ENCODE measurements at places on chromosomes 5 and 9. TPM values are rescaled to one million over a fixed set of nuclear protein-coding genes. Genes with fewer than 3 reads are reported as not detected.

- DNase-seq = no peak
These were observed 3.7 kb upstream of the SSBP2 start for GRCh38 chr5:81754621-81755020.

DNA sequence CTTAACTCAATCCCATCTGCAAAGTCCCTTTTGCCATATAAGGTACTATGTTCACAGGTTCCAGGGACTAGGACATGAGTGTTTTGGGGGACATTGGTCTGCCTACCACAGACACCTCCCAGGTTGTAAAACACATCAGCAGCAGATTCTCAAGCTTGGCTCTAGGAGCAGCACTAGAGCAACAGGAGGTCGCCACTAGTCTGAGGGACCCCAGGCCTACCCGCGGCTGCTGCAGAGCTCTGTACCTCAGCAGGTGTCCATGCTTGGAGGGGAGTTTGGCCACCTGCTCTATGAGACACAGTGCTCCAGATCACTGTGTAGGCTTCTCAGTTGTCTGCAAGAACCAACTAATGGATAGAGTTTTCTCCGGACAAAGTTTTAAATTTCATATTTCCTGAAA, 262.2 kb upstream of the ARRDC3 start:
- no peak for DNase-seq

GRCh38 chr9:112334432-112334841, 1.0 kb upstream of the PTBP3 start:
- peak; percentile 36 for DNase-seq

- no peak for DNase-seq
These were observed 44.1 kb upstream of the FCN2 start for GRCh38 chr9:134836406-134836970.

- no peak for DNase-seq
These were observed 499 bp upstream of the TMEM232 start for GRCh38 chr5:110727025-110727314.

DNA sequence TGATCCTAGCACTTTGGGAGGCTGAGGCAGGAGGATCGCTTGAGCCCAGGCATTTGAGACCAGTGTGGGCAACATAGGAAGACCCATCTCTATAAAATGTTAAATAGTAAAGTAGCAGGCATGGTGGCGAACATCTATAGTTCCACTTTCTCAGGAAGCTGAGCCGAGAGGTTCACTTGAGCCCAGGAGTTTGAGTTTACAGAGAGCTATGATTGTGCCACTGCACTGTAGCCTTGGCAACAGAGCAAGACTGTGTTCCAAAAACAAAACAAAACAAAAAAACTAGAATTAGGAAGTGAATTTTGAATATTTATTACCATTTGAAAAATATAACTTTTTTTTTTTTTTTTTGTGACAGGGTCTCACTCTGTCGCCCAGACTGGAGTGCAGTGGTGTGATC, 26.8 kb upstream of the PAX5 start:
- no peak for DNase-seq

- no peak for DNase-seq
These were observed 11.9 kb upstream of the PGGT1B start for GRCh38 chr5:115274584-115274983.

DNA sequence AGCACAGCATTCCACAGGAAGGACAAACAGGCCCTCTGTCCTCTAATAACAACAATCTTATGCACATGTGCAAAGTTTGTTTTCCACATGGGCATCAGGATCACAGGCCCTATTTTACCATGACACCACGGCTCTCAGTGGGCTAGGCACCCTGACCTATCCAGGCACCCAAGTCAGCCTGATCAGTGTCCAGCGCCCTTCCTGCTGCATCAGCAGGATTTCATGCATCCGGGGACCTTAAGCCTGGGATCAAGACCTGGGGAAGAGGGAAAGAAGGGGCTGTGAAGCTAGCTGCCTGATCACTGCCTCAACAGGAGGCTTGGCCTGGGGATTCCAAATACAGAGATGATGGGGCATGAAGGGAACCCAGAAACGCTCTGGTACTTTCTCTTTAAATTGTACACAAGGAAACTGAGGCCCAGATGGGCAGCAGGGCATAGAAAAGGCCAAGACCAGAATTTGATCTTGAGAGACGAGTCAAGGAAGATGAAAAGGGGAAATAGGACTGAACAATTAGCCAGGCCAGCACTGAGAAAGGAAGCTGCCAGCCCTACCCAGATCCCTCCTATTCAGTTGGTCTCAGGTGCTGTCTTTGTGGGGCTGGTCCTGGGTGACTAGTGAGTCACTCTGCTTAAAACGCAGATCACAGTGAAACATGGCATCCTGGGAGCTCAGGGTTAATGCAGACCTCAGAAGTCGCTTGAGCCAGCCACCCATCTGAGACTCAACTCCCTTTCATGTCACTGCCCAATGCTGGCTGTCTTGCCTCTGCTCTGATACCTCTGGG, 57.9 kb downstream of the SHB start:
- DNase-seq = no peak

GRCh38 chr5:19172926-19173470, 815.0 kb downstream of the CDH18 start:
- DNase-seq = no peak

- DNase-seq = no peak
These were observed 26.3 kb upstream of the SEMA6A start for GRCh38 chr5:116600876-116601275.

DNA sequence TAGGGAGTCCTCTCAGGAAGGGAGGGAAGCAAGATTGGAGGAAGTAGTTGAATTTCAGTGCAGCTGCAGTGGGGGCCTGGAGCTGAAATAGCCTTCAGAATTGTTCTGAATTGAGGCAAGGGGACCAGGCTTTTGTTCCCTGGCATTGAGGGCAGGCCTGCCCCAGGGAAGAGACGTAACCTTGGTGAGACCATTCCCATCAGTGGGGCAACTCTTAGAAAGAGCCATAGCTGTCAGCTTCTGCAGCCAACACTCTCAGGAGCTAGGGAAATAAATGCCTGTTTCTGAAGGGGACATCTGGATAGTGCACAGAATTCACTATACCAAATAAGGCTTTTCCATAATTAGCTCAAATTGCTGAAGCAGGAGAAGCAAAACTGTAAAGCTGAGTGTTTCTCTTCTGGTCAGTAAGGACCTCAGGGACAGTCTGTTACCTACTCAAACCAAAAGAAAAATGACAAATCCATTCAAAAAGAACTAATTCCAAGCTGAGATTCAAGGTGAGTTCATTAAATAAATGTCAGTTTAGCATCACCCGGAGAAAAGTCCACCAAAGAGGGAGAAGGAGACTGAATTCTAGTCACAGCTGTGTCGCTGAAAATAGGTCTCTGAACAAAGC, 44.0 kb downstream of the LYRM7 start:
- no peak for DNase-seq

GRCh38 chr9:109118808-109119438, 824 bp downstream of the TMEM245 start:
- peak; percentile 28 for DNase-seq

- DNase-seq = no peak
These were observed 125.0 kb upstream of the TLE4 start for GRCh38 chr9:79446523-79447307.

- no peak for DNase-seq
These were observed 567.2 kb downstream of the EFNA5 start for GRCh38 chr5:107103522-107103921.

DNA sequence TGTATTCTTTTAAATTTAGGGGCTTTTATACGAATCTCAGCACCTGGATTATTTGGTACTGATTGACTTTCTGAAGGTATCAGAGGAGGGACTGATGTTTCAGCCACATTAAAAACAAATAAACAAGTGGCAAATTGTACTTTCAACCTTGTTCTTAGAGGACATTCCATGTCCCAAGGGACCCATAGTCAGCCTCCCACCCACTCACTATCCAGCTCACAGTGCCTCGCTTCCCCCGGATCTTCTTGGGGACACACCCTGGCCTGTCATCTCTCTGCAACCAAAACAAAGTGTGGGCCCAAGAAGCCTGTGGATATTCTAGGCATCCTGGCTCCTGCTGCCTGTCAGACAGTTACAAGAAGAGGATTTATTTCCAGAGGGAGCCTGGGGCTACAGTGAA, 8.8 kb upstream of the BOD1 start:
- no peak for DNase-seq

DNA sequence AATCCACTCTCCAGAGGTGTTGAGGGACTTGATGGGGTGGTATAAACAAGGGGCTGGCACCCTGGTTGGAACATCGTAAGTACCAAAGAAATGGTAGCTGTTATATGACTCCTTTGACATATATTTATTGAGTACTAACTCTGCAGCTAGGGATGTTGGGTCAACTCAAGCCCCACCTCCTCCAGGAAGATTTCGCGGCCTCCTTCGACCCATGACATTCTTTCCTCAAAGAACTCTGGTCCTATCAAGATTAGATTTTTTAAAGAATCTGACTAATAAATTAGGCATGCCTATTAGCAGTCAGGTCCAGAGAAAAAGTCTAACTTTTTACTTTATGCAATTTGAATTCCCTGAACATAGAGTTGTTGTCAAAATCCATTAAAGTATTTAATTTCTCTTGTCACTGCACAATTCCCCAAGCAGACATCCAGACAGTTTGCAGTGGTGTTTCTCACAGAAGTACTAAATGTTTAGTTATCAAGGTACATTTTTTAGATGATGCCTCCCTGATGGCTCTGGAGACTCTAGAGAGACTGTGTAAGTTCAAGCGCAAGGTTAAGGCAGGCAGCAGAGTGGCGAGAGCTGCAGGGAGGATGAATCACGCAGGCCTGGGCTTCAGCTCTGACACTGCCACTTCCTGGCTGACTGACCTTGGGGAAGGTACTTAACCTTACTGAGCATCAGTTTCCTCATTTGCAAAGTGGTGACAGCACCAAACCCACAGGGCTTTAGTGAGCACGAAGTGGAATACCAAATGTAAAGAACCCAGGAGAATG, 209.6 kb downstream of the TTLL11 start:
- DNase-seq = no peak

DNA sequence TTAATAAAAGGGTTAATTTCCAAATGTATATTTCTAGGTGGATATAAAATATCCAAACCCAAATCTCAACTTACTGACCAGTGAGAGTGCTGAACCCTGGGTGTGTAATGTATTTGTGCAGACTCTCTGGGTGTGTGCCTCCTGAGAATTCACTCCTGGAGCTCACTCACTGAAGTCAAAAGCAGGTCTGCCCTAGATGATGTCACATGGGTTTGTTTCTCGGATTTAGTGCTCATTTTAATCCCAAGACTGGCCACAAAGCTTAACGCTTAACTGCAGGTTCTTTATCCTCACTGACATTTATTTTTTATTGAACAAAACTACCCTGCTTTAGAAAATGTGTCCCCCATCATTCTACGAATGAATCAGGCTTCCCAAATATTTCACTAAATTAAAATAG, 179.4 kb downstream of the PPP2R2B start:
- DNase-seq = no peak

GRCh38 chr5:172695232-172696054, 54.4 kb downstream of the NEURL1B start:
- no peak for DNase-seq

DNA sequence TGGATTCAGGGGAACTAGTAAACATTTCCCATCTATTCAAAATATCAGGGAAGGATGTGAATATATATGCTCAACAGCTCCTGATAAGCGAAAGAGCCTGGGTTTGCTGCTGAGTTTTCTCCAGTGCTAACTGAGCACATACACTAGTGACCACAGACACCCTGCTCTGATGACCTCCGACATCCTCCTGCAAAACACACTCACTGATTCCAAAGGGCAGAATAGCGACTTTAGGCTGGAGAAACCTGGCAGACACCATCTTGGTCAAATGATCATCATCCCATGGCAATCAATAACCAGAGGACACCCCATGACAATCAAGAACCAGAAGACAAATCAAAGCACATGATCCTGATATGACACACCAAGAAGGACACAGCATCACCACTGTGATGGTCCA, 9.2 kb upstream of the GADD45G start:
- no peak for DNase-seq

DNA sequence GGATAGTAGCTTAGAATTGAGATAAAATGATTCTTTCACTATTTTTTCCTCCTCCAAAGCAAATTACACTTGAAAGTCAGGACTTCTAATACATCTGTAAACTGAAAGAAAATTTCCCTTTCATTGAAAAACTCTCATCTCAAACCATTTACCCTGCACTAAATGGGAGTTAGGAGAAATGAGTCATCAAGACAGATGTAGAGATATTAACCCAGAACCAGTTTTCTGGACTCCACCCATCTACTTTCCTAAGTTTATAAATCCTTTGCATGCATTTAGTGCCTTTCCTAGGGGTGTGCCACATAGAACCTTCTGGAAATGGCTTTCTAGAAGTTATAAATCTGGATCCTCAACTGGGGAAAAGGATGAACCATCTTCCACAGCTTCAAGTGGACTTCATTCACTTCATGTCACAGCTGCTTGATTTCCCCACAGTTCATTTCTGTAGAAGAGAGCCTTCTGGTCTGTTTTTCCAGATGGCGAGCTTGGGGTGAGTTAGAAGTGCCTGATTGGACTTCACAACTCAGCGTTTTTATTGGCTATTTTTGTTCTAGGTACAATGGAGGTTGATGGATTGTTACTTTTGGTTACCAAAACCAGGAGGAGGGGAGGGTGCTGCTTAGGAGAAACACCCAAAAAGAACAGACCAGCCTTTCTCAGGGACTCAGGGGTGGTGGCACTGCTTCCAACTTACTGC, 72.5 kb upstream of the GPR151 start:
- no peak for DNase-seq

- DNase-seq = peak; percentile 5
These were observed 129.3 kb upstream of the SLC44A1 start for GRCh38 chr9:105114964-105115728.

DNA sequence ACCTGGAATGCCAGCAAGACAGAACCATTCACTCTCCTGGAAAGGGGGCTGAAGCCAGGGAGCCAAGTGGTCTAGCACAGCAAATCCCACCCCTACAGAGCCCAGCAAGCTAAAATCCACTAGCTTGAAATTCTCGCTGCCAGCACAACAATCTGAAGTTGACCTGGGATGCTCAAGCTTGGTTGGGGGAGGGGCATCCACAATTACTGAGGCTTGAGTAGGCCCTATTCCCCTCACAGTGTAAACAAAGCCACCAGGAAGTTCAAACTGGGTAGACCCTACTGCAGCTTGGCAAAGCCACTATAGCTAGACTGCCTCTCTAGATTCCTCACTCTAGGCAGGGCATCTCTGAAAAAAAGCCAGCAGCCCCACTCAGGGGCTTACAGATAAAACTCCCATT, 17.3 kb downstream of the RIGI start:
- no peak for DNase-seq

- DNase-seq = peak; percentile 27
These were observed 974 bp downstream of the C9orf40 start for GRCh38 chr9:74951725-74952151.

Gene PCDHGA8
- total RNA-seq = 0.26 TPM

Gene IL5
- not detected for total RNA-seq

Gene TMC1
- total RNA-seq = not detected

Gene IL7R
- total RNA-seq = 7.3 TPM

Gene PRLR
- 0.75 TPM for total RNA-seq

Gene ASTN2
- total RNA-seq = 10.9 TPM

Gene ACTBL2
- total RNA-seq = not detected

Gene ZFP2
- 0.92 TPM for total RNA-seq

Gene GRXCR2
- not detected for total RNA-seq

Gene CDKN2B
- total RNA-seq = 8.8 TPM

Gene TTC16
- not detected for total RNA-seq

Gene B4GALT1
- total RNA-seq = 34.8 TPM
